Activated B cell treated with CpG ODN at 0.5 μM for 24 hours (primary cell): ENCODE measurements at places on chromosomes 2 and 18. TPM values are rescaled to one million over a fixed set of nuclear protein-coding genes. Genes with fewer than 3 reads are reported as not detected.

HOXD13 gene
- not detected in 2 replicates for total RNA-seq

FN1 gene
- 0.15 TPM in 1 of 2 replicates, not detected in the other for total RNA-seq

STPG4 gene
- total RNA-seq = 0.60 and 1.0 TPM in 2 replicates

TRABD2A gene
- total RNA-seq = 3.4 and 4.5 TPM in 2 replicates

C2orf42 gene
- 28.4 and 34.8 TPM in 2 replicates for total RNA-seq

NCKAP1 gene
- 0.22 TPM in 1 of 2 replicates, not detected in the other for total RNA-seq

AMER3 gene
- not detected in 2 replicates for total RNA-seq

ALLC gene
- total RNA-seq = not detected in 2 replicates

OTOS gene
- total RNA-seq = not detected in 2 replicates

REG3G gene
- not detected in 2 replicates for total RNA-seq

MYO5B gene
- 0.49 and 0.51 TPM in 2 replicates for total RNA-seq

PASK gene
- total RNA-seq = 113 and 150 TPM in 2 replicates

TMEM163 gene
- 4.4 and 6.0 TPM in 2 replicates for total RNA-seq

SPP2 gene
- total RNA-seq = not detected in 2 replicates

RTP5 gene
- total RNA-seq = 0.12 TPM in 1 of 2 replicates, not detected in the other

PLCL1 gene
- total RNA-seq = 0.04 TPM in 1 of 2 replicates, not detected in the other

DNER gene
- total RNA-seq = not detected in 2 replicates

RUFY4 gene
- total RNA-seq = 0.53 TPM in 1 of 2 replicates, not detected in the other

SESTD1 gene
- total RNA-seq = 49.2 and 49.6 TPM in 2 replicates

TPO gene
- not detected in 2 replicates for total RNA-seq

RFX8 gene
- not detected in 2 replicates for total RNA-seq

SLC5A7 gene
- not detected in 2 replicates for total RNA-seq

MC2R gene
- total RNA-seq = not detected in 2 replicates

KYNU gene
- 43.8 and 48.0 TPM in 2 replicates for total RNA-seq

GALR1 gene
- total RNA-seq = not detected in 2 replicates

DAPL1 gene
- not detected in 2 replicates for total RNA-seq

FAHD2B gene
- 10.0 and 13.5 TPM in 2 replicates for total RNA-seq

APOB gene
- not detected in 2 replicates for total RNA-seq

KCNF1 gene
- not detected in 2 replicates for total RNA-seq

POTEI gene
- total RNA-seq = not detected in 2 replicates

ESPNL gene
- total RNA-seq = 0.27 and 0.42 TPM in 2 replicates

ATG9A gene
- total RNA-seq = 28.3 and 38.3 TPM in 2 replicates

CROCC2 gene
- not detected in 2 replicates for total RNA-seq

MC4R gene
- total RNA-seq = not detected in 2 replicates

SERPINB11 gene
- not detected in 2 replicates for total RNA-seq

ACADL gene
- total RNA-seq = not detected in 2 replicates

MC5R gene
- total RNA-seq = not detected in 2 replicates

IL1RL1 gene
- not detected in 2 replicates for total RNA-seq

MAP2 gene
- 1.4 and 1.9 TPM in 2 replicates for total RNA-seq
